NCI-H2107 (cell line): ENCODE measurements at places on chromosomes 1 and 21.

GRCh38 chr1:168007691-168008090, 70.8 kb upstream of the MPC2 start:
- no peak for DNase-seq

DNA sequence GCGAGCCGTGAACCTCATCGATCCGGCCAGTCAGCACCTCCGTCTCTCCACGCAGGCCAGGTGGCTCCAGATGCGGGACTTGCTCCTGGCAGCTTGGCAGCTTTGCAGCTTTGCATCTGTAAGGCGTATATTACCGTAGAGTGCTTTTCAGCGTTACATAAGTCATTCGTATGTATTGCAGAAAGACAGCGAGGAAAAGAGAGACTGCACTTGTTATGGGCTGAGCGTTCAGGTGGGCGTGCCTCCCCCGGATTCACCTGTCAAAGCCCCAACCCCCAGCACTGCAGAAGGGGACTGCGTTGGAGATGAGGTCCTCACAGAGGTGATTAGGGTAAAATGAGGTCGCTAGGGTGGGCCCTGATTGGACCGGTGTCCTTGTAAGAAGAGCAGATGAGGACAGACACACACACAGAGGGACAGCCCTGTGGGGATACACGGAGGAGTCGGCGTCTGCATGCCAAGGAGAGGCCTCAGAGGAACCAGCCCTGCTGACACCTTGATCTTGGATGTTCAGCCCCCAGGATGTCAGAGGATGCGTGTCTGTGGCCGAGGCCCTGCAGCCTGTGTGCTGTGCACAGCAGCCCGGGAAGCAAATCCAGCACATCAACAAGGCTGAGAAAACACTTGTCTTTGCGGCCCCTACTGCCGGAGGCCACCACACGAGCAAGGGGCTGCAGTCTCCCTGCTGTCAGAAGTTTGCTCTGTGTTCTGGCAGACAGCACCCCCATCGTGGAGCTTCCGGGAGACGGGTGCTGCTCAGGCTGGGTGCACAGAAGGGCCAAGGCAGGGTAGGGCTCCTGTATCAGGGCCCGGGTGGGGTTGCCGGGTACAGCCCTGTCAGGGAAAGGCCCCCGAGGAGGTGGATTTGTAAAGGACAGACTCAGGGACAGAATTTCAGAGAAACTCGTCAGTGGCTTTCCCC, 10.9 kb upstream of the AGPAT3 start:
- DNase-seq: no peak

DNA sequence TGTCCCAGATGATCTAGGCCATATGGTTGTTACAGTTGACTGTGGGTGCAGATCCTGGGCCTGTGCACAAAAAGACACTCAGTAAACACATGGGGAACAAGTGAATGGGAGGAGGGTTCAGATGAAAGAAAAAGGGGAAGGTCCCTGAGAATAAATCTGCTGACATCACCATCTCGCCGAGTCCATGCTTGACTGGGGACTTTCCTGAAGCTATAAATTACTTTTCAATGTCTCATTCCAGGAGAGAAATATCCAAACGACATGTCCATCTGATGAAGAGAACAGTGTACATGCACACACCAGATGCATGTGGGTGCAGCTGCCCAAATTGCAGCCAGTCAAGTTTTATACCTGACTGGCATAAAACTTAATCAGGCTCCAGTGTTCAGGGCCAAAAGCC, 109.0 kb downstream of the HIVEP3 start:
- DNase-seq: no peak

- DNase-seq: no peak
These were observed 57.3 kb upstream of the TMEM51 start for GRCh38 chr1:15096293-15096692.

DNA sequence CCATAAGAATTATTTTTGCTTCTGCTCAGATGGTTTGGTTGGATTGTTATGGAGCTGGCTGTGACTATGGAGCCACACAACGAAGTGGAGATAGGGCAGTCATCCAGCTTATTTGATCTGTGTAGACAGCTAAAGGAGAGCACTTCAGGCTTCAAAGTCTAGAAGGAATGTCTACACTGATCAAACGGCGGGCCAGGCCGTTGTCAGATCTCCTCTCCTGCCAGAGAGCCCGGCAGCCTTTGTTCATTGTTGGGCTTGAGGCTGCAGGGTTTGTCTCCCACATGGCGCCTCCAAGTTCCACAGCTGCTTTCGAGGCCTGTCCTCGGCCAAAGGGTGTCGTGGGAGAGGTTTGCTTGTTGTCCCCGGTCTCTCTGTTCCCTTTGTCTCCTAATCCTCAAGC, 2.8 kb upstream of the STMN1 start:
- DNase-seq: no peak

GRCh38 chr1:167148421-167148820, 54.5 kb downstream of the STYXL2 start:
- no peak for DNase-seq

DNA sequence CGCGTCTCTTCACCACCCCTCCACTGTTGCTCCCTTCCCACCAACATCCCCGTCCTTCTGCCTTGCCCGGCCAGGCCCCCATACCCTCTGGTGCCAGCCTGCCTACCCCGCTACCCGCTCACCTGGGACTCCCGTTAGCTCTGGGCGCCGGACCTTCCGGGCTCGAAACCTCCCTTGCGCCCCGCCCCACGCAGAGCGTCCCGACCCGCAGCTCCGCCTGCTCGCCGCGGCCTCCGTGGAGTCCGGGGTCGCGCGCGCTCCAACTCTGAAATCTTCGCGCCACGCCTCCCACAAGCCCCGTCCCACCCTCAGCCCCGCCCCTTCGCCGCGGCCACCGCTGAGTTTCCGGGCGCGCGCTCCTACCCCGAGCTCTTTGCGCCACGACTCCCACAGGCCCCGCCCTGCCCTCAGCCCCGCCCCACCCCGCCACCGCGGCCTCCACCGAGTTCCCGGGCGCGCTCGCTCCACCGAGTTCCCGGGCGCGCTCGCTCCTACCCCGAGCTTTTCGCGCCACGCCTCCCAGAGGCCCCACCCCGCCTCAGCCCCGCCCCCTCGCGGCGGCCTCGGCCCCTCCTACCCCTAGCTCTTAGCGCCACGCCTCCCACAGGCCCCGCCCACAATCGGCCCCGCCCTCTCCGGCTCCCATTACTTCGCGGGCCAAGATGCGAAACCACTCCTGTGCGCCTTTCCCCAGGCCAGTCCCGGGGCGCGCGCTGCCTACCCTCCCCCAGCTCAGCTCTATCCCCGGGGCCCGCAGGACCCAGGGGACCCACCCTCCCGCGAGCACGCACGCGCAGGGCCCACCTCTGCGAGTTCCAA, at the start of gene IFT25:
Gene IFT25 (minus strand): TSS at position 267 of the 819 bp plus-strand sequence. CDS start 5,617 bp downstream, outside the sequence.
- DNase-seq: peak; percentile 98

GRCh38 chr1:6148497-6149241, 31.5 kb downstream of the CHD5 start:
- DNase-seq: no peak

DNA sequence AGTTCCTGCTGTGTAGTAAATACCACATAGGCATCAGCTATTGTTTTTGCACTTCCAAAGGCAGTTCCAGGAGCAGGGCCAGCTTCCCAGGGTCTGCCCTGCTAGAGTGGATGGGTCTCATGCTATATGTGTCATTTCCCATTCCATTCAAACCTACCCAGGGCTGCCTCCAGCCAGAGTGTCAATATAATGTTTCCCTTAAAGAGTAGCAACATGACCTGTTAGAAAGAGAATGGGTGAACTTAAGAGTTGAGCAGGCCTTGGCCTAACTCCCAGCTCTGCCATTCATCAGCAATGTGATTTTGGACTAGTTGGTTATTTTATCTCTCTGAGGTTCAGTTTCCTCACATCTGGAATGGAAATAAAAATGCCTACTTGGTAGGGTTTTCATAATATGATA, 44.9 kb downstream of the RAB3B start:
- DNase-seq: no peak

DNA sequence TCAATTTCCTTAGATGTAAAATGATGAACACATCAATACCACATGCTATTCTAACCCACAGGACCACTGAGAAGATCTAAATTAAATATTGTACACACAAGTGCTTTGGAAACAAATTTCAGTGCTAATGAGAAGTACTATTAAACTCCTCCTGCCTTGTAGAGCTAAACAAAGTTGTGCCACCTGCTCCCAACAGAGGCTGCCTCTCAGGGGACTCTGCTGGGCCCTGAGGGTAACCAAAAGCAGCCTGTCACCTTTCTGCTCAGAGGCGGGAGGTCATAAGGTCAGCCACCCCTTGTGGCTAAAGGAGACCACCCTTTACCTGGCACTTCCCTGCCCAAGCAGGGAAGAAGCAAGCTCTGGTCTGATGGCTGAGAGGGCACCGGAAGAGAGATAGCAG, 6.3 kb downstream of the SLC9A1 start:
- DNase-seq: no peak

GRCh38 chr1:204080163-204080903, 7.4 kb downstream of the SOX13 start:
- peak; percentile 97 for DNase-seq
